ENCODE measurements at places on chromosomes 16 and 17.

DNA sequence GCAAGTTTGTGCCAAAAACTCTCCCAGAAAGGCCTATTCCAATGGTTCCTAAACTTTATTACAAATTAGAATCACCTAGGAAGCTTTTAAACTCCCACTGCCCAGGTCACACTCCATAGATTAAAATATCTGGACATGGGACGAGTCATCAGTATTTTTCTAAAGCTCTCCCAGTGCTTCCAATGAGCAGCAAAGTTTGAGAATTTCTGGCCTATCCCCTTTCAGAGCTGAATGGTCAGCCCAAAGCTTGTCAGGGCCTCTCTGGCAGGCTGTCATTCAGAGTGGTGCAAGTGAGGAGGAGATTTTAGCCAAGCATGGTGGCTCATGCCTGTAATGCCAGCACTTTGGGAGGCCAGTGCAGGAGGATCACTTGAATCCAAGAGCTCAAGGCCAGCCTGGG, 2.4 kb downstream of the BCL6B start:
- DNase-seq = no peak

DNA sequence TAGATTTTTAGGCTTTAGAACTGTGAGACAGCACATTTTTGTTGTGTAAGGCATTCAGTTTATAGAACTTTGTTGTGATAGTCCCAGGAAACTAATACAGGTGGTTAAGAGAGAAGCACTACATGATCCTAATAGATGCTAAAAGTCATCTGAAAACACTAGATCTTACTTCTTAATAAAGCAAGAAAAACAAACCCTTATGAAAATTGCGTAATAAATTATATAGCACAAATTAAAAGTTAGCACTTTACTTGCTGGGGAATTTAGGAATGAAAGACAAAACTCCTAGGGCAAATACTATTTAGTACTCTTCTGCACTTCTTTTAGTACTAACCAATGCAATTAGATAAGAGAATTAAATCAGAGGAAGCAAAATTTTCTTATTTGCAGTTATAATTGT, 163.3 kb upstream of the SHISA6 start:
- DNase-seq = no peak

DNA sequence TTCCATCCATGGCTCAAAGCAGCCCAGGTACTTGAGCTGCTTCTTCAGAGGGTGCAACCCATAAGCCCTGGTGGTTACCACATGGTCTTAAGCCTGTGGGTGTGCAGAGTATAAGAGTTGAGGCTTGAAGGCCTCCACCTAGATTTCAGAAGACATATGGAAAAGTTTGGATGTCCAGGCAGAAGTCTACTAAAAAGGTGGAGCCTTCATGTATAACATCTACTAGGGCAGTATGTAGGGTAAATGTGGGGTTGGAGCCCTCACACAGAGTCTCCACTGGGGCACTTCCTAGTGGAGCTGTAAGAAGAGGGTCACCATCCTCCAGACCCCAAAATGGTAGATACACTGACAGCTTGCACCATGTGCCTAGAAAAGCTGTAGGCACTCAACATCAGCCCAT, 120.9 kb downstream of the HS3ST3A1 start:
- DNase-seq = no peak

DNA sequence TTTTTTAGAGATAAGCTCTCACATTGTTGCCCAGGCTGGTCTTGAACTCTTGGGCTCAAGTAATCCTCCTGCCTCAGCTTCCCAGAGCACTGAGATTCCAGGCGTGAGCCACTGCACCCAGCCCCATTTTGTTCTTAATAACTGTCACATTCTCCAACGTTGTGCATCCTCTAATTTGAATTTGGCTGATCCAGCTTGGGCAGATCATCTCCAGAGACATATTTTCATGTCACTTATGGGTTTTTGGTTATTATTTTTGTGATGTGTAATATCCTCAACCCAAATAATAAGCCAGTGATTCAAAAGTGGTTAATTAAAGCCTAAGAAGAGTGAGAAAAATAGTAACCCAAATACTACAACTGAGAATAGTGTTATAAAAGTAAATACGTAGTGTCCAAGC, 16.2 kb upstream of the COL1A1 start:
- DNase-seq = no peak

- no peak for DNase-seq
Measured at GRCh38 chr17:32634167-32634566, 147.4 kb downstream of the CDK5R1 start.

GRCh38 chr17:38725066-38725465, 5.1 kb upstream of the CISD3 start:
- no peak for DNase-seq

- peak; percentile 88 for DNase-seq
Measured at GRCh38 chr17:77494664-77495435, 354.1 kb downstream of the SEC14L1 start.

DNA sequence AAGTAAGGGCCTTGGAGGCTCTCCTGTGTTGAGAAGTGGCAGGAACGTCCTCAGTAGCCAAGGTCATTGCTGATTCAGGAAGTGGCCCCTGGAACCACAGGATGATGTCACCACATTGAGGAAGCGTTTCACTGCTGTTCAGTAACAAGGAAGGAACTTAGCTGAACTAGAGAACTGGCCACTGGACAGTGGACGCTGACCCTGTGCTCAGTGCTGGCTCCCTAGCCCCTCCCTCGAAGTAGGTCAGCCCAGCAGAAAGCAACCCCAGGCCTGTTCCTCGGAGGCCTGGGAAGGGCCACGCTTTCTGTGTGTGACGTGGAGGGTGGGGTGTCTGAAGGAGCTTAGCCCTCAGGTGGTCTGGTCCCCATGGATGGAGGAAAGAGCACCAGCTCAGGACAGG, 58.3 kb downstream of the B9D1 start:
- peak; percentile 20 for DNase-seq

Measured in adipocyte (in vitro differentiated cells).